ENCODE measurements at places on chromosomes 4 and X.

GRCh38 chr4:896216-896615 is 35.9 kb downstream of the GAK start:
- no peak for DNase-seq

- DNase-seq, result no peak
These were observed 61.8 kb downstream of the BMPR1B start for GRCh38 chr4:94819371-94820168.

DNA sequence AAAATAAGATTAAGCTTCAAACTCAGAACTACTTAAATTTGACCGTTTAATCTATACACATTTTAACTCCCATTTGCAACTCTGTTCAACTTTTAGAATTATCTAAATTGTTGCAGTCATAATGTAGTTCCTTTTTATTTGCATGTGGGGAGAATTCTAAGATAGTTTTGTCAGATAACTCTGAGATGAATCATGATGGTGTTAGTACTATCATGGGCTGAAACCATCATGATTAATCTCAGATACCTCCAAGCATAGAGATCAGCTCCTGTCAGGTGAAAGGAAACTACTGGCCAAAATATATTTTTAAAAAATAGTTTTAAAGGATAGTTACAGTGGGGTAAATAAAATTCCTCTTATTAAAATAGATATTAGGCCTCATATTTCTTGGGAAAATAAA is 39.0 kb downstream of the FBXO8 start:
- peak; percentile 36 for DNase-seq

DNA sequence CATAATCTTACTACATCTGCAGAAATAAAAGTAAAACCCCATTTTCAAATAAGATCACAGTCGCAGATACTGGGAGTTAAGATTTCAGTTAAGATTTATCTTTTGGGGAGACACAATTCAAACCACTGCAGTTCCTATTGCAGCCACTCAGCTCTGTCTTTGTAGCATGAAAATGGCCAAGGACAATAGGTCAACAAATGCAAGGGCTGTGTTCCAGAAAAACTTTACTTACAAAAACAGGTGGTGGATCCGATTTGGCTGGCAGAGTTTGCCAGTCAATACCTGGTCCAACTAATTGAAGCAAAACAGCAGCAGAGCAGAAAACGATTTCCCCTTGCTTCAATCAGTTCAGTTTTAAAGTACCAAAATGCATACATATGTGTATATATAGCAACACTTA is 77.4 kb downstream of the TENM3 start:
- DNase-seq, result no peak

DNA sequence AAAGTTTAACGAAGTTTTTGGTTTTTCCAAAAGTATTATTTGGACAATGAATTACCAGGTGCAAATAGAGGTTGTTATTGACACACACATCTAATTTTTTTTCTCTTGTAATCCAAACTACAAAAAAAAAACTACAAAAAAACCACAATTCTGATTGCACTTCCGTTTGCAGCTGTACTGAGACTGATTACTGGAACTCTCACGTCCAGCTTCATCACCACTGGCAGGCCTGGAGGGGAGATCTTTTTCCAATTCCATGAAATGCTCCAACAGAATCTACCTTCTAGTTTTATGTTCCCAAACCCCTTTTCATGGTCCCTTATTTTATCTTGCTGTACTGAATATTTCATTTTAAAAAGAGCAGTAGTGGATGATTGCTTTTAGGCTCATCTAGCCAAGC is 1118.3 kb downstream of the C4orf33 start:
- no peak for DNase-seq

DNA sequence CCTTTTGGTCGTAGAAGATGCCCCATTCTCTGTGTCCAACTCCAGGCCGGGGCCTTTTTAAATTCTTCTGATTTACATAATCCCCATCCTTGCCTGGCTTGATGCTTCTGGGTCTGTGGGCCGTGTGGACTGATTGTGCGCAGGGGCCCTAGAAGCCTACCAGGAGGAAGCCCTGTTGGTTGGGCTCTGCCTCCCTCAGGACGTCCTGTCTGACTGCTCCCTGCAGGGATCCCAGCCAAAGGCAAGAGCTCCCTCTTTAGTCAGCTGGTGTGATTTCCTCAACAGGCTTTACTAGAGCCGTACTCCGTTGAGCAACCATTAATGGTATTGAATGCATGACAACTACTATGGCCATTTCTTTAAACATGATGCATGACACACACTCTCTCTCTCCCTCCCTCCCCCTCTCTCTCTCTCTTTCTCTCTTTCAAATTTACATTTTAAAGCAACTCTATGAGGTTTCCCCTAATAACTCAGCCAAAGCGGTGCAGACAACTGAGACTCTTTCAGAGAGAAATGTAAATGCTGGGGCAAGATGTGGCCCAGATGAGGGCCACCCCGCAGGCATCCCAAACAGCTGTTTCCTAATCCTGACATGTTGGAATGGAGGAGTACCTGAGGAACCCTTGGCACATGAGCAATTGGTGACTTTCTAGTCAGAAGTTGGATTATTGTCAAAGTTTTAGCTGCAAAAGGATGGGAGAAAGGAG is 117.3 kb downstream of the DRD5 start:
- no peak for DNase-seq

- no peak for DNase-seq
These were observed 4.1 kb upstream of the SOX3 start for GRCh38 chrX:140508958-140509357.

- no peak for DNase-seq
These were observed 19.9 kb upstream of the TXK start for GRCh38 chr4:48153791-48154550.

GRCh38 chr4:168978001-168978700 is 31.9 kb downstream of the CBR4 start:
- DNase-seq, result no peak

GRCh38 chr4:20987191-20987590 is 286.9 kb downstream of the PACRGL start:
- no peak for DNase-seq

DNA sequence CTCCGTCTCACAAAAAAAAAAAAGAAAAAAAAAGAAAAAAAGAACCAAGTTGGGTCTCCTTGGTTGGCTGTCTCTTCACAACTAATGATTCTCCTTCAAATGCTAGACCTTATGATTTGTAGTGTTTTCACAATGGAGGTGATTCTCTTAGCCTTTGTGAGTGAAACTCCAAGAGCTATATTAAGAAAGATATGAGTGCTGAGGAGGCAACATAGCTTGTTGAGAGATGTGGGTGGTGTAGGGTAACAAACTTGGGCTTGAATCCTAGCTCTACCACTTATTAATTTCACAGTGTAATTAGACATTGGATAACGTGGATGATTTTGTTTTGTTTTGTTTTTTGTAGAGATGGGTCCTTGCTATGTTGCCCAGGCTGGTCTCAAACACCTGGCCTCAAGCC is 10.4 kb upstream of the SEPTIN11 start:
- DNase-seq, result no peak

DNA sequence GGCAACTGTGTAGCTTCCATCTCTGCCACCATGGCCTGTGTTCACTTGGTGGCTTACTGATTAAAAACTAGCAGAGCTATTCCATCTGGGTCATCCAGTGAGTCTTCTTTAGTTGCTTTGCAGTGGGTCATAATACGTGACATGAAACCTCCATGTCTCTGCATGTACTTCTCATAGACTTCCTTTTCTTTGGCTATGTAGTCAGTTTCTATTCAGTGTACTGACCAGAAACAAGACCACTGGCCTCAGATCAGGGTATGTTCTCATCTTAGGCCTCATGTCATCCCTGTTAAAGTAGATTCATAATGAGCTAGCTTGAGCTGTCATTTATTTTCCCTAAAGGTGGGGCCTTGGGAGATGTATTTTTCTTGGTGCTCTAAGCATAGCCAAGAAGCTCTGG is 195.2 kb downstream of the CCNG2 start:
- no peak for DNase-seq

DNA sequence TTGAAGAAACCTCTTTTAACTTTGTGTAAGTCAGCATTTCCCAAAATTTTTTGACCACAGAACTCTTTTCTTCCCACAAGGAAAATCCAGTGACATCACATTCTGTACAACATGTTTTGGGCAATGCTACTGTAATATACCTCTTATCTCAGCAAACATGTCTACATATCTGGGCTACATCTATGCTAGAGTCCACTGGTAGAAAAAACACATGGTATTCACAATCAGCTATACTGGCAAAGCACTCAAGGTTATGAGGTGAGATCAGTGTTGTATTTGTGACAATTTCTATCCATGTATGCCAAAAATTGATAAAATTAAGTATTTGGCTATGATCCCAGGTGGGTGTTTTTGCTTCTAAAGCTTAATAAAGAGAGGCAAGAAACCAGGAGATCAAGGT is 98.0 kb downstream of the ATP11C start:
- DNase-seq, result no peak

DNA sequence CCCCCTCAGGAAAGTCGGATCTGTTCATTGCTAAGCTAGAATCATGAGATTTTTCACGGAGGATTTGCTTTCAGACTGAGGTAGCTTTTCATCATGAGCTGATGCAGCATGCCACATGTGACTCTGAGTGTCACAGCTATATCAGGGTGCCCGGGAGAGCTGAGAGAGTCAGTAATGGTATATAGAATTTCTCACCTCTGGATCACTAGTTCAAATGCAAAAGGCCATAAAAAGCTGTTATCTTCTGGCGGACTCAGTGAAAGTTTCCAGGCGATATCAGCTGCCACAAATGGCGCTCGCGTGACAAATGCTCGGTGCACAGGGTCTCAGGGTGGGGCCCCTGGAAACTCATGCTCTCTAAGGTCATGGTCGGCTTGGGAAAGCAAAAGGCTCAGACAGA is 150.1 kb downstream of the DHX15 start:
- no peak for DNase-seq

- no peak for DNase-seq
These were observed 55.5 kb downstream of the BMPR1B start for GRCh38 chr4:94813221-94813620.

- no peak for DNase-seq
These were observed 50.8 kb downstream of the LRP2BP start for GRCh38 chr4:185344743-185345538.

- DNase-seq, result peak; percentile 89
These were observed 213.7 kb upstream of the PPARGC1A start for GRCh38 chr4:24103434-24104157.

GRCh38 chrX:118497180-118497818 is 1.7 kb downstream of the DOCK11 start:
- no peak for DNase-seq

DNA sequence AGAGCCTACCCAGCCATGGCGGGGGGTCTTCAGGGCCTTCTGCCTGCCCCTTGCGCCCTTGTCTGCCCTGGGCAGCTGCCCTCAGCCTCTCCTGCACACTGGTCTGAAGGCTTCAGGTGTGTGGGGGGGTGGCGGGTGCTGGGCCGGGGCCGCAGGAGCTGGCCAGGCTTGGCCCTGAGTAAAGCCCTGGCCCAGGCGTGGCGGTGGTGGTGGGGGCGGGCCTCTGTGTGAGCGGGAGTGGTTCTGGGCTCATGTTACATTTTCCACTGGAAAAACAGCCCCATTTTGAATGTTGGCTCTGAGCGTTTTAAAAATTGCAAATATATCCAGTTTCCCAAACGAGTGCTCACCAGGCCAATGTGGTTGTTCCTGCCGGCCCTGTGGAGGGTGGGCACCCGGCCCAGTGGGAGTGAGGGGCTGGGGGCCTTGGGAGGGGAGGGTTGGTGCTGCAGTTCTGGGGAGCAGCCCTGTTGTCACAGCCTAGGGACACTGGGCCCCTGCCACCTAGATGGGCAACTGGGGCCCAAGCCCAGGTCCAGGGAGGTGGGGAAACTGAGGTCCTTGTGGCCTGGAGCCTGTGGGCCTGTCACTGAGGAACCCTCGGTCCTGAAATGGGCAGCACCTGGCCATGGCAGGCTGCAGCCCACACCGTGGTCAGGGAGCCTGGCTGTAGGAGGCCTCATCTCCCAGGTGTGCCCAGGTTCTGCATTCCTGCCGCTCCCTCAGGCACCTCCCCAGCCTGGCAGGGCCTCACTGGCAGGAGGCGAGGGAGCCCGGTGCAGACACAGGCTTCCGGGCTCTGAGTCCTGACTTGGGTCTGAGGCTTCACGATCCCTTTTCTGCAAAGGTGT is 28.3 kb downstream of the FGFRL1 start:
- peak; percentile 66 for DNase-seq

GRCh38 chrX:15747626-15748173 is 9.6 kb downstream of the CA5B start:
- DNase-seq, result no peak

DNA sequence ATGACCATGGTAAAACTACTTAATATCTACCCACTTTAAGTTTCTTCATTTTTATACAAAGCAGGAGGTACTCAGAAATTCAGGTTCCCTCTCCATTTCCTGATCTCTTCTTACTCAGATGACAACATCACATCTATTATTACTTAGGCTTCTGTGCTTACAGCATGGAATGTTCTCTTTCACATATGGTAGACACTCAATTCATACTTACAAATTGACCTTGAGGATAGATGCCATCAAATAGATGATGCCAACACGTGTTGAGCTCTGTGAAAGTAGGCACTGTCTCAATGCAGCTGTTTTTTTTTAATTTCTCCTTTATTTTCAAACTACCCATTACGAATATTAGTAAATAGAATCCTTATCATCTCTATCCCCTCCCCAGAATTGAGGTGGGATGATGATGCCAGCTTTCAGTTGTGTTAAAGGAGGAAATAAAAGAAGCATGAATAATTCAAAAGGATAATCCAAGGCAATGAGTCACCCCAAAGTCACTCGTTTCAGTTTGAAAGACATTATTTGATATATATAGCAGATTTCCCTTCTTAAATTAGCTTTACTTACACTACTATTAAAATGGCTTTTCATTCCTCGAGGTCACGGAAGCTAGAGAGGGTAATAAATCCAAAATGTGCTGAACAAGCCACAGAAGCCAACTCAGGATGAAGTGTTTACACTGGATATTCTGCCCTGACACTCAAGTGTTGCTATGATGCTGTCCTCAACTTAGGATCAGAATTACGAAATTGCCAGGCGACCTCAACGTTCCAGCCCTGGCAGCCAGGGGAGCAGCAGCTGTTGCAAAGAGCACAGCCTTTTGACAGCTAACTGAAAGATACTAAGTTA is 124.2 kb upstream of the EOLA2 start:
- DNase-seq, result peak; percentile 59

GRCh38 chrX:71439420-71439819 is 73.3 kb downstream of the TAF1 start:
- no peak for DNase-seq
